ENCODE measurements at places on chromosomes 2 and 18.

GRCh38 chr2:133552821-133553220 lies 15.4 kb downstream of the NCKAP5 start:
- DNase-seq = no peak

GRCh38 chr2:238225911-238226697 lies 13.7 kb downstream of the HES6 start:
- no peak for DNase-seq

DNA sequence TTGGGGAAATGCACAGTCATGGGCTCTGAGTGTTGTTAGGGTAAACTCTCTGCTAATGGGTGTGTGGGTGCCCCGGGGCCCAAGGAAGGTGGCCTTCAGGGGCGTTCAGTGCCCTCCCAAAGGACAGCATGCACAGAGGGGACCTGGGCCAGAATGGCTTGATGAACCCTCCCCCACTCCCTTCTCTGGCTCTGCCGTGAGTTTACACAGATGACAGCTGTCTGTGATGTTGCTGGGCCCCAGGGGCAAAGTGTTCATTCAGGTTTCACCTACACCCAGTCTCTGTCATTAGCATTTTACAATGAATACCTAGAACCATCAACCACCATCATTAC lies 3.2 kb downstream of the NPPC start:
- no peak for DNase-seq

- no peak for DNase-seq
Measured at GRCh38 chr2:160077912-160078810, 15.7 kb upstream of the PLA2R1 start.

GRCh38 chr2:173175222-173175621 lies 99.6 kb downstream of the MAP3K20 start:
- DNase-seq = no peak

GRCh38 chr2:71596011-71596410 lies 142.7 kb downstream of the DYSF start:
- no peak for DNase-seq

- no peak for DNase-seq
Measured at GRCh38 chr2:239869272-239870155, 155.6 kb downstream of the NDUFA10 start.

GRCh38 chr18:31774477-31774785 lies 13.8 kb upstream of the SLC25A52 start:
- DNase-seq = no peak

DNA sequence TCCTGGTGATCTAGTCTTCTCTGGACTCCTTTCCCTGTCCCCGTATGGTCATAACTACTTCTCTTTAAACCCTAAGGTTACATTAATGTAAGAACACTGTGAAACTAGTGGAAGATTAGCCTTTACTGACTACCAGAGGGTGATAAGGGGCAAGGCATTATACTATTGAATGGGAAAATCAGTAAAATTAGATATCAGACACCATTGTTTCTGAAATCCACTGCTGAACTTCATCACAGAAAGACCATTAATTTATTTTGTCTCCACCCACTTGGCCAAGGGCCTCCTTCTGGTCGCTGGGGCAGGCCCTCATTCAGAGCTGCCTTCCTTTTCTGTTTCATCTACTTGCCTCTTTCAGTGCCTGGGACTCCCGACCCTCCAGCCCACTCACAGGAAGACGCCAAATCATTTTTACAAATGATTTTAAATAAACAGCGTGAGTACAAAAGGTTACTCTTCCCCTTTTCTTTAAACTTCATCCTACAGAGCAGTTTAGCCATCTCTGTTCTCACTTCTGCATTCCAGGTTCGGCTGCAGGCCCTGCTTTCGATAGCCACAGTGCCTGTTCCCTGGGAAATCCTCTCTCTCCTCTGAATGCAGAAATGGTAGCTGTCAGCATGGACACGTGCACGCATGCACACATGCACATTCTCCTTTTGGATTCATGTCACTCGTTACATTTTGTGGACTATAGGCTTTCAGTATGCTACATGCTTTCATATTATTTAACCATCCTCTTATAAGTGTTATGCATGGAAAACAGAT lies 70.3 kb upstream of the DOCK10 start:
- no peak for DNase-seq

- no peak for DNase-seq
Measured at GRCh38 chr2:141103216-141103615, 1027.6 kb downstream of the LRP1B start.

DNA sequence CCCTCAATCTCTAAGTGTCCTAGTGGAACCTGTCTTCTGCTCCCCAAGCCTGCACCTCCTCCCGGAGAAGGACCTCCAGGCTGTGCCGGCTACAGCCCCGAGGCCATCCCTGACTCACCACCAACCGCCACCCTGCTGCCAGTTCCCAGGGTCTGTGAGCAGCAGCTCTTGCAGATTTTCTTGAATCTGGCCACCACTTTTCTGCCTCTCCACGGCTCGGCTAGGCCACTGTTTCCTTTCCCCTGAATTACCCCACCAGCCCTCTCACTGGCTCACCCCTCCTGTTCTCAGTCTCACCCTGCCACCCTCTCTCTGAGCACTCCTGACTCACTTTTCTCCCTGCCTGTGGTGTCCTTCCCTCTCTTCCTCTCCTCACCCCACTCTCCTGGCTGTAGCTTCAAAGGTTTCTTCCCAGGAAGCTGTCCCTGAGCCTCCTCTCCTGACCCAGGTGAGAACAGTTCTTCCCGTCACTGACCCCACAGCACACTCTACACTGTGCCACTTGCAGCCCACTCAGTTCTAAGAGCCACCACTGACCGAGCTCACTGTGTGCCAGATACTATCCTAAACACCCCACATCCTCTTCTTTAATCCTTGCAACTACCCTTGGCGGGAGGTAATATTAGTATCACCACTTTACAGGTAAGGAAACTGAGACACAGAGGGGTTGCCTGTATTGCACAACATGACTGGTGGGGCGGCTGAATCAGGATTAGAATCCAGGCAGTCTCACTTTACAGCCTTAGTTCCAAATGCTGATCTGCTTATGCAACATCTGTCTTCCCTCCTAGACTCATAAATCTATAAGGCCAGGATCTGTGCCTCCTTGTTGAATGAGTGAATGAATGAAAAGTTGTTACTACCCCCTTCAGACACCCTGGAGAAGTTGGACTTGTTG lies 111.6 kb downstream of the SMAD7 start:
- DNase-seq = no peak

- no peak for DNase-seq
Measured at GRCh38 chr2:231679908-231680284, 28.4 kb upstream of the PTMA start.

- DNase-seq = no peak
Measured at GRCh38 chr2:66693076-66693965, 258.4 kb downstream of the MEIS1 start.

Data from stimulated activated CD8-positive, alpha-beta memory T cell treated with anti-CD3 and anti-CD28 coated beads, Interleukin-15, amount 100 ng/mL, for 1 hour (primary cell).